ENCODE measurements at places on chromosomes 12 and 14.

DNA sequence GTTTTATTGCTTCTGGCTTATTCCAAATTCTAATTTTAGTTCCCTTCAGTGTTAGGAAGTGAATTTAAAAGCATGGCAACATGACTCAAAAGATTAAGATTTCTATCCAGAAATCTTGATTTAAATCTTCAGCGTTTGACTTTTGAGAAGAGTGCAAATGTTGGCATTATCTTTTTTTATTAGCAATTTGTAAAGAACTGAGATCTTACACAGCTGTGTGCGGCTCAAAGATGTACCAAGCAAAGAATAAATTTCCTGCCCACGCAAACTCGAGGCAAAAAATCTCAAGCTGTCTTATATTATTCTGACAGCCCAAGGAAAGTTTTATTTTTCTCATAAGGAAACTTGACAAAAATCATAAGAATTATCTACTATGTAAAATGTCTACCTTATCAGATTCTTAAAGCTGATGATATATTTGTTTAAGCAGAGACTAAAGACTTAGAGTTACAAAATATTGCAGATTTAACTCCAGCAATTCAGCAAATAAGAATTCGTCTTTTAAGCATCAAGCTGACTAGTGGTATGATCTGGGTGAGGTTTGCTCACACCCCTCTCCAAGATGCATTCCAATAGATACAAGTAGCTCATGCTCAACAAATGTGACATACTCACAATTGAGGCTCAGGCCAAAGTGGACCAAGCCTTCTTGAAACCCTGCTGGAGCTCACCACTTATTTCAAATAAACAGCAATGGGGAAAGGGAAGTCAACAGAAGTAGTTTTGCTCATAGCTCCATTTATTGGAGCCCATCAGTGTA lies 47.4 kb upstream of the POC1B start:
- DNase-seq: no peak

- DNase-seq: no peak
These were observed 16.4 kb upstream of the A2M start for GRCh38 chr12:9132008-9132535.

GRCh38 chr12:14773685-14774073 lies 29.6 kb downstream of the WBP11 start:
- no peak for DNase-seq

- DNase-seq: no peak
These were observed 248.2 kb downstream of the SLC41A2 start for GRCh38 chr12:104709692-104710435.

DNA sequence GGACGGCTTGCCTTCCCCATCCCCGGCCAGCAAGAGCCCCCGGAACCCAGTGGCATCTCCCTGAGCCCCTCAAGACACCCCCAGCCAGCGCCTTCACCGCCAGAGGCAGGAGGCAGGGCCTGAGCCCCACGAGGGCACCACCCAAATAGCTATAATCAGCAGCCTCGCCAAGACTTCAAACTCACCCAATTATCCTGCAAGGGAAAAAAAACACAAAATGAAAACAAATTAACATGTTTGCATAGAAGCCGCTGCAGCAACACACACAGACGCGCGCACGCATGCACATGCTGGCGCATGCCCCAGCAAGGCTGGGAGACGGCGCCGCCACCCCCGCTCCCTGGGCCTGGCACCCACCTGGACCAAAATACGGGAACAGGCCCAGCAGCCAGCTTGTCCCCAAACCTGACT lies 15.8 kb downstream of the FAM222A start:
- DNase-seq: no peak

- no peak for DNase-seq
These were observed 75.6 kb downstream of the ARL6IP4 start for GRCh38 chr12:123056053-123056452.

DNA sequence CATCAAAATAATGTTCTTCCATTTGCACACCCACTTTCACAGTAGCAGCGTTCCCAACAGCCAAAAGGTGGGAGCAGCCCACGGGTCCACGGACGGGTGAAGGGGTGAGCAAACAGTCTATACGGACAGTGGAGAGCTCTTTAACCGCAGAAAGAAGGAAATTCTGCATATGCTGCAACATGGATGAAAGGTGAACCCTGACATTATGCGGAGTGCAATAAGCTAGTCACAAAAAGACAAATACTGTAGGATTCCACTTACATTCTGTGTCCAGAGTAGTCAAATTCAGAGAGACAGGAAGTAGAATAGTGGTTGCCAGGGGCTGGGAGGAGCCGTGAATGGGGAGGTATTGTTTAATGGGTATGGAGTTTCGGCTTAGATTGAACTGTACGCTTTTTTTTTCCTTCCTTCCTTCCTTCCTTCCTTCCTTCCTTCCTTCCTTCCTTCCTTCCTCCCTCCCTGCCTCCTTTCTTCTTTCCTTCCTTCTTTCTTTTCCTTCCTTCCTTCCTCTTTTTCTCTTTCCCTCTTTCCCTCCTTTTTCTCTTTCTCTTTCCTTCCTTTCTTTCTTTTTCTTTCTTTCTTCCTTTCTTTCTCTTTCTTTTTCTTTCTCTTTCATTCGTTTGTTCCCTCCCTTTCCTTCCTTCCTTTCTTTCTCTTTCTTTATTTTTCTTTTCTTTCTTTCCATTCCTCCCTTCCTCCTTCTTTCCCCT lies 15.8 kb upstream of the ANKRD9 start:
- peak; percentile 42 for DNase-seq

GRCh38 chr12:57473392-57473791 lies 6.3 kb downstream of the ARHGAP9 start:
- no peak for DNase-seq

GRCh38 chr12:51926718-51927117 lies 19.4 kb downstream of the ACVRL1 start:
- peak; percentile 36 for DNase-seq

Data from effector memory CD8-positive, alpha-beta T cell (primary cell).